Kidney (tissue), 22 donors: ENCODE measurements at places on chromosomes 16 and 17. TPM values are rescaled to one million over a fixed set of nuclear protein-coding genes. Genes with fewer than 3 reads are reported as not detected.
A peak's percentile ranks its signal among the peaks of the same experiment; 100 is the strongest.

C1QTNF8 gene
- not detected for polyA plus RNA-seq

HAP1 gene
- 0.99 TPM for polyA plus RNA-seq

KRTAP4-5 gene
- polyA plus RNA-seq: not detected

SCNN1G gene
- polyA plus RNA-seq: 72.6 TPM

OR1F1 gene
- polyA plus RNA-seq: not detected

C16orf86 gene
- 11.2 TPM for polyA plus RNA-seq

SLC25A11 gene
- 173 TPM for polyA plus RNA-seq

SCIMP gene
- polyA plus RNA-seq: 0.37 TPM

WNK4 gene
- polyA plus RNA-seq: 26.4 TPM

MYH11 gene
- polyA plus RNA-seq: 40.2 TPM

NXPH3 gene
- 1.2 TPM for polyA plus RNA-seq

LRRC75A gene
- 2.6 TPM for polyA plus RNA-seq

PLCG2 gene
- 55.6 TPM for polyA plus RNA-seq

DNA sequence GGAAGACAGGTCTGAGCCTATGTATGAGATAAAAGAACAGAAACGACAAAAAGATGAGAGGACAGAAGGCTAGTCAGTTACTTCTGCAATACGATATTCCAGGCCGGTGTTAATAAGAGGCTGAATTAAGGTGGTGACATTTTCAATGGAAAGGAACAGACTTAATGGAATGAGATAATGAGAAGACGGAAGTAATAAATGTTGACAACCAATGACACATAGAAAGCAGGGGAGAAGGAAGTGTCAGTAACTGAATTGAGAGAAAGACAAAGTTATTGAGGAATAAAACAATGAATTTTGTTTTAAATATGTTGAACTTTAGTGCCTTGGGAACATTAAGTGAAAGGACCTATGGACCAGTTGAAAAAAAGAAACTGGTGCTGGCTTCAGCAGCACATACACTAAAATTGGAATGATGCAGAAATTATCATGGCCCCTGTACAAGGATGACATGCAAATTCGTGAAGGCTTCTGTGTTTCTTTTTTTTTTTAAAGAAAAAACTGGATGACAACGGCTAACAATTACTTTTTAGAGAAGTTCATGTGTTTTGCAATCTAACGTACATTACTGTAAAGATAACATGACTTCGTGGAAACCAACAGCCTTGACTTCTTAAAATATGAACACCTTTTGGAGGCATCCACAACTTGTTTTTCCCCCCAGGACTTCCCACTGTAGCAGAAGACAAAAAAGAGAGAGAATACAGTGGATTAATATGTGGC is 18.5 kb upstream of the CPD start:
- no peak for DNase-seq

GRCh38 chr16:60304066-60304465 is 1570.0 kb upstream of the GOT2 start:
- DNase-seq: no peak

DNA sequence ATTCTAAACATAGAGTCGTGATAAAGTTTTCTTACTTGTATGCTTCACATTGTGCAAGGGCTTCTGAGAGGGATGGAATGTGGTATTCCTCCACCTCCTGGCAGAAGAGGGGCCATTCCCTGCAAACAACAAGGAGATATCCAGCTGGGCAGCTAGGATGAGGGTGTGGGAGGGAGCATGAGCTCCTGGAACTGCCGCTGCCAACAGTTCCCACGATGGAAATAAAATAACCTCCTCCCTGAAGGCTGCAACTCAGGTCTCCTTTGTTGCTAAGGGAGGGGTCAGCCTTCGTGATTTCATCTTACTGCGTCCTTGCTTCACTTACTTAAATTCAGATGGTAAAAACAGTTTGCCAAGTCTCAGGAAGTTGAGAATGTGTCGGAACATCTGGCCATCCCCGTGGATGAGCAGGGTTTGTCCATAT is 15.6 kb downstream of the PLEKHG4 start:
- DNase-seq: no peak

DNA sequence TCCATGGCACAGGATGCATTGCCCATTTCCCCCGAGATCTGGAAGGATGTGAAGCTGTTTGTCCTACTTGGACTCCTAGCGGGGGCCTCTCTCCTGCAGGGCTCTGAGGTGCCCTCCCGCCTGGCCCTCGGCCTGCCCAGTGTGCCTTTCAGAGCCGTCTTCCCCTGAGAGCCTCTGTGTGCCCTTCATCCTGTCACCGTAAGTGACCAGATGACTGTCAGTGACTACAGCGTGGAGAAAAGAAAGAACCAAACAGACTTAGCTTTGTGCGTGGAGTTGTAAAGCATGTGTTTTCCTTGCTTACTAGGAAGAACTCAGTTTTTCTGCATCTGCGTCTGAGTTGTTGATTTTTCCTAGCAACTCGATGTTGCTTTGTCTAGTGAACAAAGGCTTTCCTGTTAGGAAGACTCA is 56.1 kb downstream of the BANP start:
- DNase-seq: no peak

DNA sequence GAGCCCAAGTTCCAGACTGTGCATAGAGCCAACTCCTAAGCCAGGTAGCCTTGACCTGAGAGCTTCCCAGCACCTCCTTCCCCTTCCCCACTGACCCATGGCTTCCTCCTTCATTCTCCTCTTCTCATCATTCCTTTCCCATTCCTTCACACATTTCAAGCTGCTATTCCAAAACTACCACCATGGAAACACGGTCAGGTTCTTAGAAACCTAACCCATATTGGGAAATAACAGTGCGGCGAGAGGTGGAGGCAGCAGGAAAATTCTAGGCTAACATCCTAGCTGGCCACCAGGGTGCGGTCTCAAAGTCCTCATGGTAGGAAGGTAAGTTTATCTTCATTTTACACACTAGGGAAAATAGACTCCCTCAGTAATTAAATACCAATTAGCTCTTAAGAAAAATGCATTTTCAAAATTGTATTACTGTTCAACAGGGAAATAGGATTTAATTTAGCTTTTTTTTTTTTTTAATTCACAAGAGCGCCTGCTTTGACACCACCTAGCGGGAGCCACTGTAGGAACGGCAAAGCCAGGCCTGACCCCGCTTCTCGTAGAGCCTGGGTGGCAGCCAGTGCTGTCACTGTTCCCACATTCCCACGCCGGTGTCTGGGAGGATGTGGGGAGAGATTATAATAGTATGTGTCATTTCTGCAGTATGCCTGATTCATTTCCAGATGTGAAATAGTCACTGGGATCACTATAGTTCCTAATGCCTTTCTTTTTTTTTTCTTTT is 14.0 kb upstream of the SPHK1 start:
- DNase-seq: peak; percentile 40

DNA sequence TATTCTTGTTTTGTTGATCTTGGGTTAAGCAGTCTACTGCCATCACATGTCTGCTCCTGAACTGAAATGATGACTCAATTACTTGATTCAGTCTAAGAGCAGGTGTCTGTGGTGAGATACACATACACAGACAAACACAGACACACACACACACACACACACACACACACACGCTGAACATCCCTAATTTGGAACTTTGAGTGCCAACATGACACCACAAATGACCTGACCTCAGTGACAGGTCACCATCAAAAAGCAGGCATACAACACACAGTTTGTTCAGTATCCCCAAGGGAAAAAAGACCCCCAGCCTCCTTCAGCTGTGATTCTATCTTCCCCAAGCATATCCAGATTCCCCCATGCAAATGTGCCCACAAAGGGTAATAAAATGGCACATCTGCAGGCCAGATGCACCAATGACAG is 130.1 kb upstream of the TMEM97 start:
- DNase-seq: no peak

- no peak for DNase-seq
Measured at GRCh38 chr16:55842369-55843104, 9.6 kb upstream of the CES1 start.

DNA sequence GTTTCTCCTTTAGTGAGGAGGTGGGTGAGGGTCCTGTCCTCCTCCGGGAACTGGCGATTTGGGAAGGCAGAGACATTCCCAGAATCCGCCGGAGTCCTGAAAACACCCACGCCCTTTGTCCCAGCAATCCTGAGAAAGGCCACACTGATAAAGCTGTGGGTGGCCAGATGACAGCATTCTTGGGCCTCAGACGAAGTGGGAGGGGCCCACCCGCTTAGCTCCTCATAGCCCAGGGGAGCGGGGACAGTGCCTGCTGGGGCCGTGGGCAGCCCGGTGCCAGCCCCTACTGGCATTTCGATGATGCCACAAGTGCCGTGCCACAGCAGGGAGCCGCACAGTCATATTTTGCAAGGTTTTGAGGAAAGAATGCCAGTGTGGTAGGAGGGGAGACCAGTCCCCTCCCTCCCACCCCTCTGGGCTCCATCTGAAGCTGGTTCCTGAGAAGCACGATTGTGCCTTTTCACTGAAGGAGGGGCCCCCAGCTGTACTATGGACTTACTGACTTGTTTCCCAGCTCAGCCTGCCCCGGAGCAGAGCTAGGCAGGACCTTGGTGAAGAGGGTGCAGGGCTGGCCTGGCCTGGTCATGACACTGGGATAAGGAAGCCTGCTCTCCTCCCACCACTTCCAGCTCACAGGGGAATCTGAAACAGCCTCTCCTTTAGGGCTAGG is 20.9 kb upstream of the MPRIP start:
- DNase-seq: peak; percentile 71

DNA sequence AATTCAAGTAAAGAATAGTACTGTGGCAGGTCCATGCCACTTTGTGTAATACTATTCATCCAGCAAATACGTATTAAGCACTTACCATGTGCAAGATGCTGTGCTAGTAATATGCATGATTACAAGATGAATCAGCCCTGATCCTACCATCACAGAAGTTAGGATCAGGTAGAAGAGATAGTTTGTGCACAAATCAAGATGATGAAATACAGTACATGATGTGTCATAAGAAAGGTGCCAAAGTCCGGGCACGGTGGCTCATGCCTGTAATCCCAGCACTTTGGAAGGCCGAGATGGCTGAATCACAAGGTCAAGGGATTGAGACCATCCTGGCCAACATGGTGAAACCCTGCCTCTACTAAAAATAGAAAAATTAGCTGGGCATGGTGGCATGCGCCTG is 10.9 kb downstream of the COG4 start:
- DNase-seq: no peak

- DNase-seq: no peak
Measured at GRCh38 chr17:72119077-72119872, 1.5 kb upstream of the SOX9 start.

DNA sequence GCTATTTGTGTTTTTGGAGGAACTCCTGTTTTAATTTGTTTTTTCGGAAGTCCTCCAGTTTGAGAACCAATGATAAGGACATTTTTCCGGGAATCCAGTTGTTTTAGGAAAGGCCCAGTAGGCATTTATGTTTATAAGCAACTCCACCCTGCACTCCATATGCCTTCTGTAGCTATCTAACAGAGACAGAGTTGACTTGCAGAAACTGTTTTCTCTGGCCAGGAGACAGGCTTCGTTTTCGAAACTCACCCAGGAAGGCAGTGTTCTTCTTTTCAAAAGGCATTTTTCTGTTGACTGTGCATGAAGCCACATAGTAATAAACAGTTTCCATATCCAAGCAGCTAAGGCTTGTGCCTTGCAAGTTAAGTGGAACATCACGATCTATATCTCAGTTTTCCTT is 587.1 kb downstream of the WWOX start:
- no peak for DNase-seq

DNA sequence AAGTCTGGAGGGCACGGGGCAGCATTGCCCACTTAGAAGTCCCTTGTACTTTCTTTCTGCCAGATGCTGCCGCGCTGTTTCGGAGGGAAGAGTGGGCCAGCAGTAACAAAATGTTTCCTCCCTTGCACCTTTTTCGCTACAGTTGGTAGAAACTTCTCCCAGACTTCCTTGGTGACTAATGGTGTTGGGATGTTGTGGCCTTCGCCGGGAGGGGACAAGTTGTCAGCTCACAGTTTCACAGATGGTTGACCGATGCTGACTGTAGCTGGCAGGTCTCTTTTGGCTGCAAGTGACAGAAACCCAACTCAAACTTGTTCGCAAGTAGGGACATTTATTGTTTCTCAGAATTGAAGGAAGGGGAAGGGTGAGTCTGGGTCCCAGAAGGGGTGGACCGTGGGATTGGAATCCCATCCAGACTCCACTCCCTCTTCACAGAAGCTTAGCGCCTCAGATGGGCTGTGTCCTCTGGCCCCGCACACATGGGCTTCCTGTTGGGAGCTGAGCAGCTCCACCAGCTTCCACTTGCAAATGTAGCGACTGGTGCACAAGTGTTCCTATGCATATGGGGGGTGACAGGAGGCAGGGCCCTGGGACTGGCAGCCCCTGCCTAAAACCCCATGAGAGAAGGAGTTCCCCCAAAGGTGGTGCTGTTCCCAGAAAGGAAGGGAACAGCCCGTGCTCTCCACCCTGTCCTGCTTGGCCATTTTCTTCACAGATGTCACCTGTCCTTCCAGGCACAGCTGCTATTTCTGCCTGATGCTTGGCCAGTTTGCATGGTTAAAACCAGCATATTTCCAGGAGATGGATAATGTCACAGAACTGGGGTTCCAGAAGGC is 30.9 kb upstream of the RPRML start:
- DNase-seq: no peak

DNA sequence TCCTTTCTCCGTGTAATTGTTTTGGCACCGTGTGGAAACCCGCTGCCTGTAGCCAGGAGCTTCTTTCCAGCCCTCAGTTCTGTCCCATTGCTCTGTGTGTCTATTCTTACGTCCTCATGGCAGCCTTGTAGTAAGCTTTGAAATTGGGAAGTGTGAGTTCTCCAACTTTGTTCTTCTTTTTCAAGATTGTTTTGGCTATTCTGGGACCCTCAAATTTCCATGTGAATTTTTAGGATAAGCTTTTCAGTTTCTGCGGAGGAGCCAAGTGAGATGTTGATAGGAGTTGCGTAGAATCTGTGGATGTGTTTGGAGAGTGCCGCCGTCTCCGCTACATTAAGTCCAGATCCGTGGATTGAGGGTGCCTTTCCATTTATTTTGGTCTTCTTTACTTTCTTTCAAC is 15.2 kb downstream of the CHMP6 start:
- no peak for DNase-seq

GRCh38 chr17:19502517-19502916 is 31.1 kb upstream of the SLC47A1 start:
- no peak for DNase-seq

DNA sequence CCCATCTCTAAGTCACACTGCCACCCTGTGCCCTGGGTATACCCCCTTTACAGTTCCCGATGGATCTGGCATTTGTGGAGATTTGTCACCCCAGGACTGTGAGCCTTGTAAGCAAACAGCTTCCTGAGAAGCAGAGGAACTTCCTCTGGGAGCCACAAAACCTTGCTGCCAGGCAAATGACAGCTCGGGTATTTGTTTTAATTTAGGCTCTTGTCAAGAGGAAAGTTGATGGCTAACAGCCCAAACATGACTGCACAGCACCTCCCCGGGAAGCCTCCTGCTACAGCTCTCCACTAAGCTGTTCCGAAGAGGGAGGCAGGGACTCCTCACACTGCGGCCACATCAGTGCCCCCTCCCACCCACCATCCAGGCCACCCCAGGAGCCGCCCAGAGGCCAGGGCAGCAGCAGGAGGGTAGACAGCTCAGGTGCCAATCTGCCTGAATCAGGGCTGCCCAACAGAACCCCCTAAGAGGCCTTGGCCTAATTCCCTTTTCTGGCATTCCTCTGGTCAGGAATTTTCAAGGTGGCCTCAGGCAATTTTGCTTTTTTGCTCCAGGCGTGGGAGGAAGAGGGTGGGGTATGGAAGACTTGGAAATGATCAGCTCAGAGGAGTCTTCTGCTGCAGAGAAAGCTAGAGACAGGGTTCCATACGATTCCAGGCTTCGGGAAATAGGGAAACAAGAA is 2.6 kb downstream of the ABR start:
- DNase-seq: no peak
